Stimulated activated CD8-positive, alpha-beta memory T cell treated with anti-CD3 and anti-CD28 coated beads, Interleukin-4, amount 100 ng/mL, for 1 hour (primary cell): ENCODE measurements at places on chromosomes 7 and 10.

DNA sequence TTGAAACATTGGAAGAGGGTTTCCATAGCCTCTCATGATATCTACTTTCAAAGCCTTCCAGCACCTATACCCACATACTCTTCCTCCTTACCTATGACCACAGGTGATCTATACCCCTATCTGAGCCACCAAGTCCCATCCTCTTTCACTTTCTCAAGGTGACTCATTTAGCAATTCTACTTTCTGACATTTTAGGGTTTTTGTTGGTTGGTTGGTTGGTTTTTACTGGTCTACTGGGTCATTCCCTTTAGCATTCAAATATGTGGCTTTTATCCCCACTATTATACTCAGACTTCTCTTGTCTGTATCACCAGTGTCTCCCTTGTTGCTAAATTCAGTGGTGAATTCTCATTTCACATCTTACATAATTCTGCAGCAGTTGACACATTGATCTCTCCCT, 130.4 kb upstream of the STEAP4 start:
- no peak for DNase-seq

DNA sequence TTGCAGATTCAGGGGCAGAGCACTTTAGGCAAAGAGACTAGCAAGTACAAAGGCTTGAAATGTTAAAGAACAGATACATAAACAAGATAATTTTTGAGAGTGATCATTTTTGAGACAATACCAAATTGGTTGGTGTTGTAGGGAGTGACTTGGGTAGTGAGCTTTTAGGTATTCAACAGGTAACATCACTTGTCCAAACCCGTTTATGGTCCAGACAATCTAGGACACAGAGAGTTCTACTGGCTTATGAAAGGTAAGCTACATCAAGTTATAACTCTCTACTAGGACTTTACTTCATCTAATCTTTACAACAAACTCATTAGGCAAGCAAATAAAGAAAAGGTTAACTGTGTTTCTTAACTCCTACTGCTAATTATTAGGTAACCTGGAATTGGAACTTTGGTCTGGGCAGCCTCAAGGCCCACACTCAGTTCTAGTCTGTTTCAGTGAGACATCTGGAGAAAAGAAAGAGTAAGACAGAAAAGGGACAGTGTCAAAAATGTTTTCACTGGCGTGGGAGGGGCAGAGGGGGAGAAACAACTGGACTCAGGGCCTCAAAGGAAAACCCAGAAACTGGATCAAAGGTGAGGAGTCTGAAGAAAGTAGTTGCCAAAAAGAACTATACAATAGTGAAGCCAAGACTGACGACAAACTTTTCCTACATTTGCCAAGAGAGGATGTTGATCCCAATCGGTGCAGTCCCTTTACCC, 39.2 kb downstream of the GNAT3 start:
- no peak for DNase-seq

DNA sequence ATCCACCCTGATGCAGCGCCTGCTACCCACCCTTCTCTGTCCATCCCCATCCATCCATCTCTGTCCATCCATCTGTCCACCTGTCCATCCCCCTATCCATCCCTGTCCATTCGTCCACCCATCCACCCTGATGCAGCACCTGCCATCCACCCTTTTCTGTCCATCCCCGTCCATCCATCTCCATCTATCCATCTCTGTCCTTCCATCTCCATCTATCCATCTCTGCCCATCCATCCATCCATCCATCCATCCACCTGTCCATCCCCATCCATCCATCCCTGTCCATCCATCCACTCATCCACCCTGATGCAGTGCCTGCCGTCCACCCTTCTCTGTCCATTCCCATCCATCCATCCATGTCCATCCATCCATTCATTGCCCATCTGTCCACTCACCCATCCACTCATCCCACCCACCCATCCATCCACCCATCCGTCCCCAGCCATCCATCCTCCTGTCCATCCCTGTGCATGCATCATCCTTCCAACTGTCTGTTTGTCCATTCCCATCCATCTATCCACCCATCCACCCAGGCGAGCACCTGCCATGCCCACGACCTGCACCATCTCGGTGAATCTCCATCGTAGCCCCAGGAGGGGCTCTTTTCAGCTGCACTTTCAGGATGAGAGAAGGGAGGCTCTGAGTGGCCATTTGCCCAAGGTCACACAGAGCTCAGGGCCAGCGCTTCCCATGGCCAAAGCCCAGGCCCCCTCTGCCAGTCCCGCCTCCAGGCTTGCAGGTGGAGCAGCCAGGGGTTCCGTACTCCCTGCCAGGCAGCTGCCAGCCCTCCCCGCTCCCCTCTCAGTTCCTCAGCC, 137.4 kb downstream of the LHPP start:
- DNase-seq, result no peak

- no peak for DNase-seq
Measured at GRCh38 chr7:139035586-139036353, at the start of gene ZC3HAV1L. Gene ZC3HAV1L, minus strand, starts transcription at chr7:139036042. Its CDS starts 25 bp downstream, at chr7:139036017.

GRCh38 chr10:70265032-70265689, 18.6 kb downstream of the NPFFR1 start:
- no peak for DNase-seq
